ENCODE measurements at places on chromosomes 4 and X. TPM values are rescaled to one million over a fixed set of nuclear protein-coding genes. Genes with fewer than 3 reads are reported as not detected.

Gene MAGEA9B
- not detected for total RNA-seq

Gene RIBC1
- 0.76 TPM for total RNA-seq

Gene SLBP
- 30.6 TPM for total RNA-seq

Gene DMP1
- total RNA-seq, result not detected

Gene ATP7A
- total RNA-seq, result 11.2 TPM

Gene TMEM47
- total RNA-seq, result 5.3 TPM

Gene PCDH7
- total RNA-seq, result 4.5 TPM

Gene ADGRG4
- 0.03 TPM for total RNA-seq

Gene SLC10A3
- total RNA-seq, result 28.0 TPM

Gene SCRG1
- total RNA-seq, result 3.4 TPM

Gene TKTL2
- 0.12 TPM for total RNA-seq

Gene DDX60
- 45.6 TPM for total RNA-seq

Gene DMRTC1B
- total RNA-seq, result not detected

Gene EGF
- total RNA-seq, result 2.6 TPM

Gene RPA4
- total RNA-seq, result 1.3 TPM

Gene GK2
- not detected for total RNA-seq

Gene NXF2B
- total RNA-seq, result not detected

Gene RTL9
- total RNA-seq, result 0.06 TPM

Gene ADRA2C
- 1.4 TPM for total RNA-seq

Gene TCEAL6
- total RNA-seq, result not detected

Gene CSAG1
- not detected for total RNA-seq

Gene MAGEB10
- not detected for total RNA-seq

Gene SULT1B1
- total RNA-seq, result 306 TPM

Gene MAGEA12
- not detected for total RNA-seq

Gene TCEAL7
- 12.1 TPM for total RNA-seq

Gene PASD1
- total RNA-seq, result not detected

Gene SUPT20HL2
- total RNA-seq, result not detected

Gene PFKFB1
- total RNA-seq, result 0.19 TPM

Gene CLCN4
- 1.8 TPM for total RNA-seq

Gene CENPVL2
- not detected for total RNA-seq

Gene SOX3
- total RNA-seq, result not detected

Gene CDS1
- total RNA-seq, result 44.2 TPM

Gene GAGE12J
- total RNA-seq, result not detected

Gene VEGFD
- 5.8 TPM for total RNA-seq

Gene PNMA5
- not detected for total RNA-seq

Gene MAGEC3
- total RNA-seq, result not detected

Gene DCAF4L1
- 0.09 TPM for total RNA-seq

Gene RAI2
- total RNA-seq, result 20.7 TPM

Gene CPZ
- total RNA-seq, result 0.63 TPM

Gene EDA2R
- 1.9 TPM for total RNA-seq

Gene BEX1
- total RNA-seq, result 0.87 TPM

Gene COL4A5
- total RNA-seq, result 5.6 TPM

Gene CT45A5
- total RNA-seq, result not detected

Gene TEX13B
- not detected for total RNA-seq

Gene PCDH10
- 0.22 TPM for total RNA-seq

Gene FAM47E
- total RNA-seq, result 6.1 TPM

Gene JCHAIN
- total RNA-seq, result 602 TPM
